Motor neuron (in vitro differentiated cells): ENCODE measurements at places on chromosomes 4 and X.

DNA sequence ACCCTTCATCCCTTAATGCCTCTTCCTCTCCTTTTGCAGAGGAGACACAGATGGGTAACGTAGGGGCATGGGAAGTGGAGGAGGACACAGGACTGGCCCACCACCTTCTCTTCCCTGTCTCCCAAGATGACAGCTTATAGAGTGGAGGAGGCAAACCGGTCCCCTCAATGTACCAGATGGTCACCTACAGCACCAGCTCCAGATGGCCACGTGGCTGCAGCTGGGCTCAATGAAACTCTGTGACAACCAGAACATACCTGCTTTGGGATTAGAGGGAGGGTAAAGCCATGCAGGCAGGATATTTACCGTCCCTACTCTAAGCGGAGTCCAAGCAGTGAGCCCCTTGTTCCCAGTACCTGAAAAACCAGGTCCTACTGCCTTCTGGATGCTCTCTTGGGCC lies 7.5 kb upstream of the KLHL15 start:
- ATAC-seq: no peak

DNA sequence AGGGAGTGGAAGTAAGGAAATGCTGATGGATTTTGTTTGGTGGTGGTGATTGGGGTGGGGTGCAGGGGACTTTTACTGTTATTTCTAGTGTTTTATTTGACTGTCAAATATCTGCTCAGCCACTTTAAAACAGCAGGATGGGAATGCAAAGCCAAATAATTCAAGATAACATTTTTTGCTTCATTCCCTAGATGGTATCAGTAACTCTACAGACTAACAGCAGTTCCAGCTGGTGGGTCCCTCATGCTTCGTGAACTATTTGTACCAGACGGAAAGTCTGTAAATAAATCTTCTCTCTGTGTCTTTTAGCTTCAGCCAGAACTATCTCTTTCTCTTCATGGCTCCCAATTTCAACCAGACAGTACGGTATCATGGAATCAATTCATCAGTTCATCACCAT lies 27.5 kb downstream of the GPR143 start:
- no peak for ATAC-seq

- ATAC-seq: no peak
These were observed 71.7 kb upstream of the TLR3 start for GRCh38 chr4:185997296-185997695.

DNA sequence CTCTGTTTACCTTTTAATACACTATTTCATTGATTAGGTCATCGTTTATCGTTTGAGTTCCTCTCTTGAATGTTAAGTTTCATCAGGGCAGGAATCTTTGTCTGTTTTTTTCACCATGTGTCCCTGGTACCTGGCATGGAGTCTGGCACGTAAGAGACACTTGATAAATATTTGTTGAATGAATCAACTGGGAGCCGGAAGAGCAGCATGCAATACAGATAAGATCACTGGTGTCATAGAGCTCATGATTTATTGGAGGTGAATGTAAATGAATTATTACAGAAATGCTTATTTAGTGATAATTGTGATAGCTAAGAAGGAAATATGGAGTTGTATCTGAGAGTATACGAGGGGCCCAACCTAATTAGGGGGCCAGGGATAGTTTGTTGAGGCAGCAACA lies 62.8 kb downstream of the UCHL1 start:
- ATAC-seq: no peak

DNA sequence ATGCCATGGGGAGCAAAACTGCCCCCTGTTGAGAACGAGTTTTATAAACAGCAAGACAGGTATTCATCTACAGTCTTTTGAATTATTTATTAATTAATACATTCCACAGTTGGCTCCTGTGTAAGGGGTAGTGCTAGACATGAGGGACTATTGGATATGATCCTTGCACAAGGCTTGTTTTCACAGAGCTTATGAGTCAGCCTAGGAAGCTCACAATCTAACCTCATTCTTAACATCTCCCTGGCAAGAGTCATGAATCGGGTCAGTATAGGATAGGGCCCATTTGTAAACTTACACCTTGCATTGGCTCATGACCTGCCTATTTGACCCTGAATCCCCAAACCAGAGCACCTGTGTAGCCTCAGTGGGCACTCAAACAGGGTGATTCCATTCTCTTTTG lies 209.1 kb upstream of the HCCS start:
- no peak for ATAC-seq

- ATAC-seq: no peak
These were observed 37.7 kb downstream of the NHS start for GRCh38 chrX:17412692-17413091.

- peak; percentile 73 for ATAC-seq
These were observed 114.3 kb downstream of the GABRB1 start for GRCh38 chr4:47145630-47146029.

GRCh38 chr4:125780164-125780563 lies 465.4 kb downstream of the FAT4 start:
- no peak for ATAC-seq

DNA sequence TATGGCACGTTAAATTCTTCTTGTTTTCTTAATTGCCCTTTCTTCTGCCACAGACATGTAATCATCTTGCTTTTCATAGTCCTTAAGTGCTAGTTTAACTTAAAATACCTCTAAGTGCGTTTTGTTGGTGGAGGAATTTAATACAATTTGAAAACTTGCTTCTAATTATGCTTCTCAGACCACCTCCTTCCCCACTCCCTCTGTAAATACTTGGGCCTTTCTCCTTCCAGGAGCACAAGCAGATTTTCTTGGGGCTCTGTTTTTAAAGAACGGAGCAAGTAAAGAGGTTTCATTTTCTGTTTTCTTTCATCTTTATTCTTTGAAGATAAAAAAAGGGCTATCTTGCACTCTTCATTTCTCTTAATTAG lies 559 bp upstream of the PCDH18 start:
- ATAC-seq: peak; percentile 5

DNA sequence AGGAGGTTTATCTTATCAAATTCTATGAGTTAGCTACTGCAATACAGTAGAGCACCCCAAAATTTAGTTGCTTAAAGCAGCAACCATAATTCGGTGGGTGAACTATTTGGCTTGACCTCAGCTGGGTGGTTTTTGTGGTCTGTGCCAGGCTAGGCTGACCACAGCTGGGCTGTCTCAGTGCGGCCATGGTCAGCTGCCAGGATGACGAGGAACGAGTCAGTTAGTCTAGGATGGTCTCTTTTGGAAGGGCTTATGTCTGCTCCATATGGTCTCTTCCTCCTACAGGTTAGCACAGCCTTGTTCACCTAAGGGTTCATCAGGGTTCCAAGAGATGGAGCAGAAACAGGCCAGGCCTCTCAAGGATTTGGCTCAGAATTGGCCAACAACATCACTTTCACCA lies 210.4 kb downstream of the PALLD start:
- no peak for ATAC-seq

- ATAC-seq: no peak
These were observed 42.4 kb downstream of the ABCB7 start for GRCh38 chrX:75113664-75114063.

- no peak for ATAC-seq
These were observed 33.8 kb upstream of the ADRA2C start for GRCh38 chr4:3732076-3733028.

DNA sequence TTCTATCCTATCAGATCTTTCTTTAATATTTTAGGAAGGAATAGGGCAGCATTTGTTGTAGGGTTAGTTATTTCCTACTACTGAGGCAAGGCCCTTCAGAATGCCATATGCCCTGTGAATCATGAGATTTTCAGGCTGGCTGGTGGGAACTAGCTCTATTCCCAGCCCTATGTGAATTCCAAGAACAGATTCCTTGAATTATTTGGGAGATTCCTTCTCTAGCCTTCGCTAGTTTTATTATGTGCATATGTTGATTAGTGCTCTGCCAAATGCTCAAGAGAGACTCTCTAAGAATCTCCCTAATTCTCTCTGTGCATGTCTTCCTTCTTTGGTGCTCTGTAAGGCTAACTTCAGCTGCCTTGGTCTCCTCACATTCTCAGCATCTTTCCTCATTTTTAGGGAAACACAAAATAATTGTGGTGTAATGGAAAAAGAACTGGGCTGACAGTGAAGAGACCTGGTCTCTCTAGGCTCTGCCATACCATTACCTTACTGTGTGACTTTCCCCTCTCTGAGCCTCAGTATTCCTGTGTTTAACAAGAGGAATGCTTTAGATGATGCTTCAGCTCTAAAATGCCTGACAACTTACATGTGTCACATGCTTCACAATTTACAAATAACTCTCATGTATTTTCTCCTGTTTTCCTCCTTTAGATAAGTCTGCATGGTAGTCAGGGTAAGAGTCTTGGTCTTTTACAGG lies 79.7 kb downstream of the VMA21 start:
- no peak for ATAC-seq

DNA sequence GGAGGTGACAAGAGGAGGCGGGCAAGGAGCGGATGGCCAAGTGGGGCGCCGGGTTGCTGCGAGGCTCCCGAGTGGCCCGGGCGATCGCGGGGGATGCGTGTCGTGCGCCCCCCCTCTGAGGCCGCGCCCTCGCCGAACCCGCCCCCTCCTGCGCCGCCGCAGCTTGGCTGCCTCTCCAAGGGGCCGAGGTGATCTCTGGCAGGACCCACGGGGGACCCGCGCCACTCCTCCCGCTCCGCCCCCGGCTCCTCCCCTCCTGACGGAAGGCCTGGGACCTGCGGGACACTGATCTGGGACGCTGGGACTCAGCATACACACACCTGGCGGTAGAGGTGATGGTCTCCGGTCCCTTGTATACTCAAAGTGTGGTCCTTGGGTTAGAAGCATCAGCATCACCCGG lies 21.9 kb upstream of the FAM47C start:
- ATAC-seq: peak; percentile 66

- no peak for ATAC-seq
These were observed 577.8 kb downstream of the NLGN4X start for GRCh38 chrX:5650904-5651303.

DNA sequence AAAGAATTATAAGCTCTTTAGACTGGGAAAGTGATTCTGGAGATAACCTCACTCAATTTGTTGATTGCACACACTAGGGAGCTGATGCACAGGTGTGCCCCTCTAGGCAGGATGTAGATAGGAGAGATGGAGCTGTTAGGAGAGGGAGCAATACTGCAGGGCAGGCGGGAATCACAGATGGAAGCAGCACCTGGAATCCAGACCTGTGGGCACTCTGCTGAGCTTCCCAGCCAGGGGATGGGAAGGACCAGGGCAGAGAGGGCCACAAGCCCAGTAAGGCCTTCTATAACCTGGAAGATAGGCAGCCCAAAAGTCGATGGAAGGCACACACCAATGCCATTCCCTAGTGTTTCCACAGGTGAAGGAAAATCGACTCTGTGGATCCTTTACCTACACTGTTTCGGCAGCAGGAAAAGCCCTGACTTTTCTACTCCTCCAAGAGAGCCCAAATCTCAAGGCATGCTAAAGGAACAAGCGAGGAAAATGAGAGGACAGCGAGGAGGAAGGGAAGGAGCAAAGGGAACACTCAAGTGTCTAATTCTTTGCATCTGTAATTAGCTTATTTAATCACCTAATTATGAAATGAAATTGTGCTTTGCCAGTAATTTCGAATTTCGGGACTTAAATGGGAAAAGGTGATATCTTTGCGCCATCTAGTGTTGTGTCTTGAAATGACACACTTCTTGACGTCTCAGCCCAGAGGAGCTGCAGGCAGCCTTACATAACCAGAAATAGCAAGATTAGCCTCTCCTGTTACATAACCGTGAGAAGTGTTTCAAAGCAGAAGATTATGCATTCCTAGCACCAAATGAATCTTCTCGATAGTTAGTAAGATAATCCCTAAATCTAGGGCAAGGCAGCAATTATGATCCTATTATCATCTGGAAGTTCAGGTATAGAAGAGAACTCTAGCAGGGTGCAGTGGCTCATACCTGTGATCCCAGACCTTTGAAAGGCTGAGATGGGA lies 31.0 kb upstream of the TLR3 start:
- peak; percentile 52 for ATAC-seq

GRCh38 chr4:69601065-69601464 lies 38.4 kb downstream of the UGT2A2 start:
- no peak for ATAC-seq

DNA sequence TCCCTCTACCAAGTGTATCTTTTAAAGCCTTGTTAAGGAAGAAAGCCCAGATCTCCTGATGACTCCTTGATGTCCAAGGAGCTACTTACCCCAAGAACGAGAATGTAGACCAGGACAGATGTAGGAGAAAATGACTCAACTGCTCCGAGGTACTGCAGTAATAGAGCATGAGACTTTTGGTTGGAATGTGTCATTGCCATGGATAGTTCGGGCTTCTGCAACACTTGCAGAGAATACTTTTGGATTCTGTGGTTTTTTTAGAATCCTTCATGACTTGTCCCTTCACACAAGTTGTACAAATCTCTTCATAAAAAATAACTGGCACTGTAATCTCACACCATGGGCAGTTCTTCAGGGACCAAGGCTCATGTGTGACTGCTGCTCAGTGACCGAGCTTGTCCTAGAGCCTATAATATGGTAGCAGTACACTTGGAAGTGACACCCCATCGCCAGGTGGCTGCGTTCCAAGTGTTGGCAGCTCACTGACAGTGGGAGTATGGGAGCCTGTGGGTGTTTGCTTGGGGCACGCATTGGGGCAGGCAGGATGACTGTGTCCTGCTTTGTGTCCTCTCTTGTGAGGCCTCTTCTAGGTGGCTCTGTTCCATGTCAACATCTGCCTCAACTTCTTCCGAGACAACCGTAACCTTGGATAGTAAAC lies 87.9 kb upstream of the WDR1 start:
- ATAC-seq: no peak

- ATAC-seq: peak; percentile 90
These were observed 14.9 kb downstream of the CCSER1 start for GRCh38 chr4:90142081-90142480.
